ENCODE measurements at places on chromosomes 5 and 9.

DNA sequence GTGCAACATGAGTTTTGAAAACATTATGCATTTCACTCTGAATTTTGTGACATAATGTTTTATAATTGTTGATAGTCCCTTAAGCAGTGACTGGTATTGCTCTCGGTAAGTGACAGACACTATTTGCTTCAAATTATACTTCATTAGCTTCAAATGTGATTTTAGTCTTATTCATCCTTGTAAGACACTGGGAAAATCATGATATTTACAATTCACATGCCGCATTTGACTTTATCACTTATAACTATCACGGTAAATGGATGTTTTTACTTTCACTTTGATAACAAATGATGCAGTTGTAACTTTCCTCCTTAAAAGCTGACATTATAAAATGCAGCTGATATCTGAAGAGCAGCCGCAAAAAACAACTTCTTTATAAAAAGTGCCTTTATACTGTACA, 44.1 kb upstream of the ITGA2 start:
- no peak for DNase-seq

GRCh38 chr9:3528451-3528850, 2.6 kb upstream of the RFX3 start:
- no peak for DNase-seq

GRCh38 chr5:119078861-119079260, 8.0 kb downstream of the DMXL1 start:
- DNase-seq, result no peak

GRCh38 chr5:36861871-36862270, 14.7 kb upstream of the NIPBL start:
- DNase-seq, result no peak

DNA sequence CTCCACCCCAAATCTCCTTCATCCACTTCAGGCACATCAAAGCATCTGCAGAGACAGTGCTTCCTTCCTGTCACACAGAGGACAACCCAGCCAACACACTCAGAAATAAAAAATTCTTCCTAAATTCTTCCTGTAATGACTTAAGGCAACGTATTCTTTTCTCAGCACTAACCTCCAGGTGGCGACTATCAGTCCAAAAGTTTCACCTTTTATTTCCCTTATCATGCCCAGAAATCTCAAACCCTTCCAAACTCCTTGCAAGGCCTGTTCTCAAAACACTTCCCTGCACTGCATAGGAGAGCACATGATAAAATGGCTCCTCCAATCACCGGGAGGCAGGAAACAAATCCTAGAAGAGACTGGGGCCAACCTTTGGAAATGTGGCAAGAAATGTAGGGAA, 35.1 kb downstream of the SLIT3 start:
- peak; percentile 20 for DNase-seq

- DNase-seq, result no peak
Observed at GRCh38 chr9:109925799-109926198, 145.8 kb downstream of the PALM2AKAP2 start.

GRCh38 chr5:42397267-42397666, 26.0 kb upstream of the GHR start:
- no peak for DNase-seq

GRCh38 chr5:101425339-101425859, 522.3 kb upstream of the ST8SIA4 start:
- DNase-seq, result peak; percentile 82
